ENCODE measurements at places on chromosomes 13 and 19.

DNA sequence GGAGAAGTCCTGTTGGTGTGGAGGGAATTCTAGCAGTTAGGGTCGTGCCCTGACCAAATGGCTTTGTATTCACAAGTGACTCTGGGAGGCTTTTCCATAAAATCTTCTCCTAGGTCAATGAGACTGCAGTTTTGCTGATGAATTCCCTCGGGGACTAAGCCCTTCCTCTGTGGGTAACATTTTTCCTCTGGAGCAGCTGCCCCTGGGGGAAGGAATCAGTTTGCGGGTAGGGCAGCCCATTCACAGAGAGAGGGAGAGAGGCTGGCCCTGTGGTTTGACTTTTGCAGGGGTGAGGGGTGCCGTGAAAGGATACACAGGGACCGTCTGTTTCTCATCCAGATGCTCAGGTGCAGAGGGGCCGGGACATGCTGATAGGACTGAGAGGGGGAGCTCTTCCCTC is 67.3 kb downstream of the ERICH6B start:
- no peak for DNase-seq

- DNase-seq: no peak
These were observed 127.2 kb upstream of the MAB21L1 start for GRCh38 chr13:35603593-35604285.

- no peak for DNase-seq
These were observed 1648.0 kb downstream of the PCDH9 start for GRCh38 chr13:65582160-65582559.

DNA sequence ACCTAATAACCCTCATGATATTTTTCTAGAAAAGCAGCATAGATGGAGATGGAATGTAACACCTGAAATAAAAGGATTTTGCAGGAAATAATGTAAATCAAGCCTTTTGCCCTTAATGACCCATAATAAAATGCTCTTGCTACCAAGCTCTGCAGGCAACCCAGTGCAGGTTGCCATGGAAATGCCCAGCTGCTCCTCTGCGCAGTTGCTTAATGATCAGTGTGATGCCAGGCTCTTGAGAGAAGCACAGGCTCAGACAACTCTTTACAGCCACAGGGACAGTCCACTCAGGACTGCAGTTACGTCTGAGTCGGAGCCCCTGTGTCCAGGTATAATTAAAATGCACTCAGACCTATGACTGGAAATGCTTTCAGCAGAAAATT is 165.5 kb downstream of the LACC1 start:
- DNase-seq: no peak

DNA sequence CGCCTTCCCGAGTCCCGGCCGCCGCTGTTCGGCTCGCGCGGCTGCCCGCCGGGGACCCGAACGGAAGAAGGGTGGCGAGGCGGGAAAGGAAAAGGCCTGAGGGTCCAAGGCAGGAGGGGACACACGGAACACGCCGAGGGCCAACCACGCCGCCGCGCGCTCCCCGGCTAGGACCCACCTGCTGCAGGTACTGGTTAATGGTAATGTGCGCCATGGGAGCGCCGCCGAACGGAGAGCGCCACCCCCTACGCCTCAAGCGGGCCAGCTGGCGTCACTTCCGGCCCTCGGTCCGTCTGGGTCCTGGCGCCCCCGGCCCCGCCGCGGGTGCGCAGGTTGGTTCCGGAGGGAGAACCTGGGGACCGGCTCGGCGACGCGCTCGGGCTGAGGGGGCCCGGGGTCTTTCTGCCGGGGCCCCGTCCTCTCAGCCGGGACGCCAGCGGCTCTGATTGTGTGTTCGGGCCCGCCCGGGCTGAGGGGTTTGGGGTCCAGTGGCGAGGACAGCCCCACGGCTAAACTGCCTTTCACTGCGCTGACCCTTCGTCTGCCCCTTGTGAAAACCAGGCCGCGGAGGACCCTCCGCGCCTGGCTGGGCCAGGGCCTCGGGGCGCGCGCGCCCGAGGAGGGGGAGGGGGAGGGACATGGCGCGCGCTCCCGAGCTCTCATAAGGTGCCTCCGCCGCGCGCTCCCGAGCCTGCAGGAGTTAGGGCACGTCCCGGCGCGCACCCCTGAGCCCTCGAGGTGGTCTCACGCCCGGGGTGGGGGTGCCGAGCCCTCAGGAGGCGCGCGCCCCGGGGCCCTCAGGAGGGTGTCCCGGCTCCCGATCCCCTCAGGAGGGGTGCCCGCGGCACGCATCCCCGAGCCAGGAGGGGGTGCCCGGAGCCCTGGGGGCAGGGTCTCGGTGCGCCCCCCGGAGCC is at the start of gene PCID2:
TSS of gene PCID2 (minus strand) at position 249 of the 915 bp plus-strand sequence. CDS start at position 214, 35 bp downstream.
- peak; percentile 80 for DNase-seq

GRCh38 chr19:53844849-53845246 is 20.7 kb upstream of the NLRP12 start:
- no peak for DNase-seq

DNA sequence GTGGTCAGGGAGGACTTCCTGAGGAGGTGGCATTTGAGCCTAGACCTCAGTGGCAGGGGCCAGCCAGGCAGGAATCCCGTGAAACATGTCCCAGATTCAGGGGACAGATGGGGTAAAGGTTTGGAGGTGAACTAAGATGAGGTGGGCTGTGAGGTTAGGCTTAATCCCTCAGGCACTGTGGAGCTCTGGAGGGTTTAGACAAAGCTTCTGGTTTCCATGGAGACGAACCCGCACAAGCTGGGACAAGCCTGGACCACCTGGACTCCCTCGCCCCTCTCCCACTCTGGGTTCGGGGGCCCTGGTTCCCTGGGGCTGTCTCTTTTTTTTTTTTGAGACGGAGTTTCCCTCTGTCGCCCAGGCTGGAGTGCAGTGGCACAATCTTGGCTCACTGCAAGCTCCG is 15.7 kb downstream of the TJP3 start:
- DNase-seq: no peak

- no peak for DNase-seq
These were observed 56.5 kb downstream of the VAV1 start for GRCh38 chr19:6828698-6829633.

DNA sequence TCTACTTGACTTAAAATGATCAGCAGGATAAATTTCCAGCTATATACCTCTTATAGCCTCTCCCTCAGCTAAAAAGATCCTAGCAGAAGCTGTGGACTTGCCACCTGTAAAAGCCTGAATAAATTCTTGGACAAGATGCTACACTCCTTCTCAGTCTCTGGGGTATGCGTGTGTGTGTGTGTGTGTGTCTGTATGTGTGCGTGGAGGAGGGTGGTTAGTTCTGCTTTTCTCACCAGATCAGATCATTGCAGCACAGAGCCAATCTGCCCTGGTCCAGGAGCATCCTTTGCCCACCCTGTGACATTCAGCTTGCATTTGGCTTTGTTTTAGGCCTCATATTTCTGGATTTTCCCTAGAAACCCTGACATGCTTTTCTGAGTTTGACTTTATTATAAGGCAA is 438.3 kb downstream of the RFC3 start:
- no peak for DNase-seq

DNA sequence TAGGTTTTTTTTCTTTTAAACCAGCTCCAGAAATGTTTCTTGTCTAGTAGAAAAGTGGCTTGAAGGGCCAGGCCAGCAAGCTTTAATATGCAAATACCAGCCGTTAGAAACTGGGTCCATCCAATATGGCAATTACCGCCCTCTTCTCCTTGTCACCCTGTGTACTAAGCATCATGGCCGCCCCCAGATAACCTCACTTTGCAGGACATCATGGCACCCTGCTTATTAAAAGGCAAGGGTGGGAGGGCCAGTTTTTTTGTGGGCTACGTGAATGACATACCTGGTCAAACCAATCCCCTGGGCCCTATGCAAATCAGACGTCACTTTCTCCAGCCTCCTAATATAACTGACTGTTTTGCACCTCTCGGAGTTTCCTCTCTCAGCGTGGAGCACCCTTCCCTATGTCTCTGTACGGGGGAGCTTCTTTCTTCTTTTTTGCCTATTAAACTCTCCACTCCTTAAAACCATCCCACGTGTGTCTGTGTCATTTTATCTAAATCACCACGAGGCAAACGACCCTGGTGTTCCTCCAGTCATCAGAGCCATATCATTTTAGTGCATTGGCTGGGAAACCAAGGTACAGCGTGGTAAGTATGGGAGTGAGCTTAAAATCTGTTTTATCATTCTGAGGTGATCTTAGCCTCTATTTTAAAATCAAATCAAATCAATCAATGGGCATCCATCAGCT is 27.7 kb downstream of the OXGR1 start:
- no peak for DNase-seq

- DNase-seq: no peak
These were observed 180.9 kb downstream of the DIAPH3 start for GRCh38 chr13:59982631-59983382.

Data from activated naive CD8-positive, alpha-beta T cell treated with anti-CD3 and anti-CD28 coated beads, Interleukin-2, amount 50 U/mL, for 16 hours (primary cell).